ENCODE measurements at places on chromosomes 11 and 22.

- DNase-seq: no peak
Measured at GRCh38 chr11:58625826-58626460, 3.5 kb downstream of the CNTF start.

- peak; percentile 25 for DNase-seq
Measured at GRCh38 chr22:28051091-28051786, 132.2 kb upstream of the PITPNB start.

DNA sequence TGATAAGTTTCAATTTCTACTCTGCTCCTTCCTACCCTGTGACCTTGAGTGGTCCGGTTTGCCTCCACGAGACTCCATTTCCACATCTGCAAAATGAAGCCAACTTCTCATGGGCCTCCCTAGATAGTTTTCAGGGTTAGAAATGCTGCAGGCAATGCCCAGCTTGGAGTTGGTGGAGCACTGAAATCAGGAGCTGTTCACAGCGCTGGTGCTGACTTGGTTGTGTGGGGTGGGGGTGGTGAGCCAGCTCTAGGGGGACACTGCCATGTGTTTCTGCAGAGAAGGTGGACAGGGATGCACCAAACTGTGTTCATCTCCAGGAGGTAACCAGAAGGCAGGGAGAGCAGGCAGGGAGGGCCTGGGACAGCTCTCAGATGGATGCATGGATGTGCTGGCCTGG, 37.0 kb downstream of the SGSM1 start:
- peak; percentile 27 for DNase-seq

- DNase-seq: no peak
Measured at GRCh38 chr11:64659417-64660144, 63.4 kb downstream of the NRXN2 start.

DNA sequence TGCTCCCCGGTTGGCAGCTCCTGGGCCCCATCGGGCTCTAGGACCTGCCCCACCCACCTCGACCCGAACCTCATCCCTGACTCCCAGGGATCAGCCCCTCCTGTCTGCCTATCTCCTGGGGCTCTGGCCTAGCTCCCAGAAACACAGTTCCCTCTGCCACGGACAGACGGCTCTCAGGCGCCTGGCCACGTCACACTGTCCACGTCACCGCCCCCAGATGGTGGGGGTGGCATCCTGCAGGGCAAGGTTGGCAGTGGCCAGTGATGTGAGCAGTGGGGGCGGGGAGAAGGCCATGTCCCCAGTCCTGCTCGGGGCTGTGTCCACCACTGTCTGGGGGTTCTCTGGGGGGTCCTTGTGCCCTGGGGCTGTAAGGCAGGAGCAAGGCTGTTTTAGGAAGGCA, 29.2 kb downstream of the SYT7 start:
- no peak for DNase-seq

DNA sequence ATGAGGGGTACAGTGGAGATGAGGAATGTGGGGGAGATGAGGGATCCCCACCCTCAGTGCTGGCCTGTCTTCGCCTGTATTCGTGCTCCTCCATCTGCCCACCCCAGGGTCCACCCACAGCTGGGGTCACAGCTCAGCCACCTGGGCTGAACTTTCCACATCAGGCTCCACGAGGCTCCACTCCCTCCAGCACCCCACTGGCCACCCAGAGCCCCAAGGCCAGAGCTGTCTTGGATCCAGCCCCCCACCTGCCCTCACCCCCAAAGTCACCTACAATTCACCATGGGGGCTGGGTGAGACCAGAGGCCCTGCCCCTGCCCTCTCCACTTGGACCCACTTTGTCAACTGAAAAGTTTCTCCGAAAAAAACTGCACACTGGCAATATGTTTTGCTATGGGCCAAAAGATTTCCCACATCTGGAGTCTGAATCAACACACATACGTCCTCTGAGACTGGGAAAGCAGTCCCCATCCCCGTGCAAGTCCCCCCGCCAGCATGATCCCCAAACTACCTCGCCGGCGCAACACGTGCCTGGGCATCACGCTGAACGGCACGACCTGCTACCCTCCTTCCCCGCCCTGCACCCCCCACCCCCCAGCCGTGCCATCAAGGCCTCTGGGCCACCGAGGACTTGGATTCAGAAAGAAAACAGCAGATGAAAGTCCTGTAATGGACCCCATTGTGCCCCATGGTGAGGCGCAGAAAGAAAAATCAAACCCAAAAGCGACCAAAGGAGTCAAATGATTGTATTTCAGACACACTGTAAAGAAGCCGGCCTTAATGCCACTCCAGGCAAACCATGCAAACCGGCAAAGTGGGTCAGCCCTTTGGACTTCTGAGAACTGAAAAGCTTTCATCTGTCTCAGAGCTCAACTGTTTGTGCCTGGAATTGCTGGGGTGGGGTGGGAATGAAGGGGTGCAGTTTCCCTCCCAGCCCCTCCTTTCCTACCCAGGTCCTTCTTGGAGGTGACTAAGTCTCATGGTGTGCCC, 16.5 kb upstream of the GAL start:
- DNase-seq: no peak

DNA sequence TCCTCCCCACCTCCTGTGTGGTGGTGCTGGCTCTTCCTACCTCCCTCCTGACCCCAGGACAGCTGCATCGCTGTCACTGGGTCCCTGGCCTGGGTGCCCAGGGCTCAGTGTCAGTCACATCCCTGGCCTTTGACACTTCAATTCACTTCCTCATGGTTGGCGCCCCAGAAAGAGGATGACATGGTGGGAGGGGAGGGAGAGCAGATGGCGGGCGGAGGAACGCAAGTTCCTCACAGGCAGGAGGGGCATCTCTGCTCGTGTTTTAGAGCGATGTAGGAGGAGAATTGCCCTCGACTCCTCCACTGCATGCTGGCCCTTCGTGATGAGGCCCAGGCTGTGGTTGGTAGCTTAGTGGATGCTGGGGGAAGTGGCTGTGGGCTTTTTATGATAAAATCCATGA, 35.1 kb upstream of the KRTAP5-7 start:
- no peak for DNase-seq

DNA sequence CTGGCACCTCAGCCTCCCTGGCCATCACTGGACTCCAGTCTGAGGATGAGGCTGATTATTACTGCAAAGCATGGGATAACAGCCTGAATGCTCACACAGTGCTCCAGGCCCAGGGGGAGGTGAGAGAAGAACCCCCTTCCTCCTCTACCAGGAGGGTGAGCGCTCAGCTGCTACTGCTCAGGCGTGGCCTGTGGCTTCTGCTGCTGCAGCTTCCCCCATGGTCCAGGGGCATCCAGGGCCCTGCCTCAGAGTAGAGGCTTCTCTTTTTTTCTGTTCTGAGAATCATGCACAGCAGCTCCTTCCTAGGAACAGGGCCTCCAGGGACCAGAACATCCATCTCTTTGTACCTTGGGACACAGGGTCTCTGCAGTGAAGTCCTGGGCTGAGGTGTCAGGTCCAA, 83.1 kb downstream of the VPREB1 start:
- DNase-seq: no peak

DNA sequence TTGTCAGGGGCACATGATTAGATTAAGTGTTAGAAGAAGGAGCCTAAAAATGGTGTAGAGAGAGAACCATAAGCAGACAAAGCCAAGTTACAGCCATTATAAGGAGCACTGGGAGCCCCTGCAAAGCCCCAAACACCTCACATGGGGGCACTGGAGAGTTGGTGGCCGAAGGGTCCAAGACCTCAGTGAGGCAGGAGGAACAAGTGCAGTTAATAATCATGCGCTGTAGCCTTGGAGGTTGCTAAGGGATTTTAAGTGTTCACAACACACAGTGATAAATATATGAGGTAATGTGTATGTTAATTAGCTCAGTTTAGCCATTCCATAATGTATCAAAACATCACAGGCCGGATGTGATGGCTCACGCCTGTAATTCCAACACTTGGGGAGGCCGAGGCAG, 54.4 kb upstream of the JAM3 start:
- peak; percentile 64 for DNase-seq

- no peak for DNase-seq
Measured at GRCh38 chr22:20777420-20778177, 3.7 kb downstream of the SERPIND1 start.

DNA sequence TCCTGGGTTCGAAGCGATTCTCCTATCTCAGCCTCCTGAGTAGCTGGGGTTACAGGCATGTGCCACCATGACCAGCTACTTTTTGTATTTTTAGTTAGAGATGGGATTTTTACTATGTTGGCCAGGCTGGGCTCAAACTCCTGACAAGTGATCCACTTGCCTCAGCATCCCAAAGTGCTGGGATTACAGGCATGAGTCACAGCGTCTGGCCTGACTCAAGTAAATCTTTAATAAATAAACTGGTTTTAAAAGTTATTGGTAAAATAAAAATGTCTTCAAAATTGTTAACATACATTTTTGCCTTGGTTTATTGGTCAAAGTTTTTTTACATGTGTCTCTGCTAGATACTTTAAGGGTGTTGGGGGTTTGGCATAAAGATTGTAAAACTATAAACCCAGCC, 7.3 kb upstream of the PES1 start:
- DNase-seq: no peak

DNA sequence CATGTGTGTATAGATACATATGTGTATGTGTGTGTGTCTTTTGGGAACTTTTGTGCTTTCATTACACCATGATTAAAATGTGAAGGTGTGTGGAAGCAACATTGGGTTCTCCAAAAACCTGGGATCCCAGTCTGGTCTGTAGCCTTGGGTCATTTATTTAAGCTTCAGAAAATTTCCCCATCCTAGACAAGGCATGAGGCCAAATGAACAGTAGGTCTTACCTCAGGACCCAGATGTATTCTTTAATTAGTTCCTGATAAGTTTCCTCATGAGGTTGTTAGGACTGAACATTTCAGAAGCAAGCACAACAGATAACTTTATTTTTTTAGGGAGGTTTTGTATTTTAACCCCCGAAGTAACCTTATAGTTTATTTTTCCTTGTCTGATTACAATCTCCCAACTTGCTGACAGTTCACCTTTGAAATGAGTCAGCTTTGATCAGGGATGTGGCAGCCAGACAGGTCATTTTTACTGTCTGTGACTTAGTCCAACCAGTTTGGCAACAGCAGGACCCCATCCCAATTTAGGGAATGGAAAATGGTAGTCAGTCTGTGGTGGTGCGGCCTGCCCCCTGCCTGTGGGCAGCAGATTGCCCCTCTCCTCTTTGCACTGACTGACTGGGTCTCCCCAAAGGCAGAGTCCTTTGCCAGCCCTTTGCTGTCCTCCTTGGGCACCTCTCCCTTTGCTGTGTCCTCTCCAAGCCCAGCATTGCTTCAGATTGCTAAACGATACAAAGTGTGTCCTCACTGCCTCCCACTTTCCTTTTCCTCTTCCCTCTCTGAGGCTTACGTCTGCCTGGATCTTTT, 88.3 kb downstream of the NAV2 start:
- no peak for DNase-seq

GRCh38 chr11:70169127-70169526, 34.0 kb upstream of the FADD start:
- DNase-seq: no peak

- DNase-seq: no peak
Measured at GRCh38 chr11:134517621-134518293, 105.7 kb upstream of the B3GAT1 start.

DNA sequence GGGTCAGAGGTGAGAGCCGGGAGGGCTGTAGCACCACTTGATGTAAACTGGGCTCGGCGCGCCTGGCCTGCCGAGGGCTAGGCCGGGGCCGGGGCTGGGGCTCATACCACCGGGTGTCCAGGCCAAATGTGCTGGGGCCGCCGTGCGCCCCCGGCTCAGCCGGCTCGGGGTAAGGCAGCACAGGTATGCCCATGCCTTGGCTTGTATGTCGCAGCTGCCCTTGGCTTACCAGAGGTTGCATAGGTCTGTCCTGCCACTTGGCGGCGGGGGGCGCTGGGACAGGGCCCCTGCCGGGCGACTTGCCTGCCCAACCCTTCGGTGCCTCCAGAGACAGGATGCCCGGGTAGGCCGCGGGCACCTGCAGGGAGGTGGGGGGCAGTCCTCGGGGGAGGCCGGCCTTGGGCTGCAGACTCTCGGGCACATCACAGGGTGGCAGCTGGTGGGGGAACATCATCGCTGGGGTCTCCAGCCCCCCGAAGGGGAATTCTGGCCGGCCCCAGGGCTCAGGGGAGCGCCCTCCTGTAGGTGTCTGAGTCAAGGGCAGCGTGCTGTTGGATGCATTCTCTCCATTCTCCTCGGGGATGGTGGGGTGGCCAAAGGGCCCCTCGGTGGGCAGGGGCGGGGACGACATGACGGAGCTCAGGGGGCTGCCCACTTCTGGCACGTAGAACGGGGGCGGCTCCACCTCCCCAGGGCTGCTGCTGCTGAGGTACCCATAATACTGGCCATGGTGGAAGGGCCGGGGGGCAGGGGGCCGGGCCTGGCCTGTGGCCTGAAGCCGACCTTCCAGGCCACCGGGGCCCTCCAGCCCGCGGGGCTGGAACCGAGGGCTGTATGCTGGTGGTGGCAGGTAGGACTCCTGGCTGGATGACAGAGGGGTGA, 36.4 kb downstream of the IGSF9B start:
- DNase-seq: no peak

DNA sequence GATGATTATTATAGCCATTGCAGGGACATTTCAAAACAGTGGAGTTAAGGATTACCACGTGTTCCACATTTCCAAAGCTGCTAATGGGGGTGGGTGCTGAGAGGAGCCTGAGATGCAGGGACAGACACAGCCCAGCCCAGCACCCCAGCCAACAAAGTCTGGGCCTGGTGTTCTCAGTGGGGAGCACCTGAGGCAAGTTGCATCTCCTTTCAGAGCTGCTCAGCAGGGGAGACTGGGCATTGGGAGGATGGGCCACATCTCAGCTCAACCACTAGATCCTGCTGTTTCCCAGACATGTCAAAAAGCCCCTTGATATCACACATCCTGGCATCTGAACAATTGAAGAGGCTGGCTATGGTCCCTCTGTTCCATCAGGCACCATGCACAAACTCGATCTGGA, 458.0 kb upstream of the KIRREL3 start:
- DNase-seq: no peak

All from neural progenitor cell (in vitro differentiated cells).